ENCODE measurements at places on chromosomes 3 and 15. TPM values are rescaled to one million over a fixed set of nuclear protein-coding genes. Genes with fewer than 3 reads are reported as not detected.

ISLR2 gene
- 1.2 TPM for total RNA-seq

LDHAL6B gene
- not detected for total RNA-seq

CIDEC gene
- 0.87 TPM for total RNA-seq

SECISBP2L gene
- total RNA-seq = 82.2 TPM

ERC2 gene
- total RNA-seq = 0.55 TPM

TF gene
- 1.1 TPM for total RNA-seq

SI gene
- not detected for total RNA-seq

SMCO1 gene
- not detected for total RNA-seq

LIPH gene
- 0.62 TPM for total RNA-seq

SHISA5 gene
- total RNA-seq = 183 TPM

CCK gene
- total RNA-seq = not detected

LNP1 gene
- 5.1 TPM for total RNA-seq

TUSC7 gene
- total RNA-seq = not detected

ARGFX gene
- total RNA-seq = not detected

PARP15 gene
- total RNA-seq = 2.3 TPM

XPC gene
- total RNA-seq = 36.7 TPM

ZPLD1 gene
- total RNA-seq = 0.15 TPM

CHRM5 gene
- total RNA-seq = not detected

MUSTN1 gene
- total RNA-seq = 86.6 TPM

SAMMSON gene
- 14.7 TPM for total RNA-seq

VIPR1 gene
- total RNA-seq = 7.6 TPM

FAM81A gene
- 0.97 TPM for total RNA-seq

ZNF860 gene
- total RNA-seq = 0.65 TPM

CHDH gene
- 3.7 TPM for total RNA-seq

DOCK3 gene
- 0.72 TPM for total RNA-seq

MB21D2 gene
- total RNA-seq = 3.9 TPM

LEKR1 gene
- 0.30 TPM for total RNA-seq

GABRR3 gene
- not detected for total RNA-seq

ROPN1 gene
- total RNA-seq = not detected

CCDC9B gene
- 66.6 TPM for total RNA-seq

WDR5B gene
- 4.2 TPM for total RNA-seq
